Epithelial cell of umbilical artery (primary cell): ENCODE measurements at places on chromosomes 2 and 18. TPM values are rescaled to one million over a fixed set of nuclear protein-coding genes. Genes with fewer than 3 reads are reported as not detected.

Gene ADAM23
- total RNA-seq, result 9.6 and 12.7 TPM in 2 replicates

Gene BUB1
- total RNA-seq, result 35.7 and 38.0 TPM in 2 replicates

Gene EN1
- total RNA-seq, result not detected in 2 replicates

Gene GREB1
- total RNA-seq, result under 0.01 and 0.30 TPM in 2 replicates

Gene MERTK
- total RNA-seq, result 7.8 and 17.6 TPM in 2 replicates
